Activated T-helper 1 cell treated with anti-CD3 and anti-CD28 coated beads, Interleukin-12 subunit alpha, Interleukin-12 subunit beta, Interleukin-2, Interleukin-4 antibody, amounts not matched to agents 30 ng/mL and 10 ng/mL and 1 ng/mL, durations not matched to agents 14 hours and 24 hours and 36 hours (primary cell): ENCODE measurements at places on chromosomes 3 and 15. TPM values are rescaled to one million over a fixed set of nuclear protein-coding genes. Genes with fewer than 3 reads are reported as not detected.

HRG gene
- not detected in 2 replicates for total RNA-seq

- H3K27me3 ChIP-seq, result no peaks in the 10 kb centered on the region
- H3K27ac ChIP-seq, result no peak overlapping the region
- no peaks in the 10 kb centered on the region for H3K4me1 ChIP-seq
- DNase-seq, result no peak
- no peaks in the 10 kb centered on the region for H3K36me3 ChIP-seq
Observed at GRCh38 chr3:89533275-89533674, 425.9 kb downstream of the EPHA3 start.

DNA sequence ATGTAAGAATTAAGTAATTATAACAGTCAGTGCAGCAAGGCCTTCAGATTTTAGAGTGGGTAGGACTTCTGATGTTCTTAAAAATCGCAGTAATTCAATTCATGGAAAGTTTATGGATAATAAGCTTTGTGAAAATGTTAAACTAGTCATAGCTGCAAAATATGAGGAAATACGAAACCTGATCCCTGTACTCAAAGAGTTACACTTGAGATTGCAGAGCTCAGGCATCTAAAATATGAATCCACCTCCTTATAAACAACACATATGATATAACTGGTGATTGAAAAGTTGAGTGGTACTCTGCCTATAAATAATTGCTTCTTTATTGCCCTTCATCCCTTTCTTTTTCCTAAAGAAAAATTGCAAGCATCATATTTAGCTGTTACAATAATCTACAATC lies 473.3 kb downstream of the OTOL1 start:
- H3K4me3 ChIP-seq, result no peak overlapping the region
- H3K36me3 ChIP-seq, result no peaks in the 10 kb centered on the region
- DNase-seq, result no peak
- H3K27ac ChIP-seq, result no peak overlapping the region

- no peaks in the 10 kb centered on the region for H3K36me3 ChIP-seq
- no peak for DNase-seq
- H3K4me3 ChIP-seq, result no peak overlapping the region
- H3K27me3 ChIP-seq, result peaks cover 61% of the 10 kb centered on the region
- H3K27ac ChIP-seq, result peak overlapping the region; percentile 58
- peaks cover 9% of the 10 kb centered on the region for H3K4me1 ChIP-seq
Observed at GRCh38 chr3:181712226-181712552, 464 bp downstream of the SOX2 start.

CLK3 gene
- 103 and 107 TPM in 2 replicates for total RNA-seq

- peaks cover 82% of the 10 kb centered on the region for H3K4me1 ChIP-seq
- peak overlapping the region; percentile 99 for H3K27ac ChIP-seq
- no peaks in the 10 kb centered on the region for H3K27me3 ChIP-seq
Observed at GRCh38 chr3:18712713-18713576, 287.8 kb upstream of the SATB1 start.

RBMS3 gene
- 3.4 and 3.7 TPM in 2 replicates for total RNA-seq

- no peak for DNase-seq
- H3K36me3 ChIP-seq, result no peaks in the 10 kb centered on the region
- H3K4me3 ChIP-seq, result no peak overlapping the region
Observed at GRCh38 chr3:115651599-115651998, 28.3 kb downstream of the GAP43 start.

GRCh38 chr3:30548600-30548999 lies 57.8 kb upstream of the TGFBR2 start:
- peaks cover 28% of the 10 kb centered on the region for H3K4me1 ChIP-seq
- H3K36me3 ChIP-seq, result peaks cover 2% of the 10 kb centered on the region
- H3K27me3 ChIP-seq, result peaks cover 3% of the 10 kb centered on the region
- peak; percentile 15 for DNase-seq
- H3K4me3 ChIP-seq, result no peak overlapping the region

KNG1 gene
- total RNA-seq, result not detected in 2 replicates

DNA sequence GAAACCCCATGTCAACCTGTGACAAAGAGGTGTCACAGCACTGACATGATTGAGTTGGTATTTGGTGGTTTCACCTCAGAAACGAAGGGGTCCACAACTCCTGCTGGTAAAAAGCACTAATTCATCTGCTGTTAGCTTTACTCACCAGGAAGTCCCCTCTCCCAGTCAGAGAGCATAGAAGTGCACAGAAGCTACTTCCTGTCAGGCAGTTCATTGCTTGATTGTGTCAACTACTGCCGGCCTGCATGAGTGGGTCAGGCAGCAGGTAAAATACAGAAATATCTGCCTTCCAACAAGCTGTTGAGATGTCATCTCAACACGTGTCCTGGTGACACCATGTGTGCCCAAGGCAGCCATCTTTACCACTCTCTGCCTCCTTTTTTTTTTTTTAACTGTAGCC lies 596.6 kb upstream of the NR2F2 start:
- DNase-seq, result no peak
- H3K4me1 ChIP-seq, result peaks cover 24% of the 10 kb centered on the region
- peaks cover 5% of the 10 kb centered on the region for H3K27me3 ChIP-seq
- H3K4me3 ChIP-seq, result no peak overlapping the region
- peaks cover 3% of the 10 kb centered on the region for H3K36me3 ChIP-seq

AP3B2 gene
- 0.21 TPM in 1 of 2 replicates, not detected in the other for total RNA-seq

DNA sequence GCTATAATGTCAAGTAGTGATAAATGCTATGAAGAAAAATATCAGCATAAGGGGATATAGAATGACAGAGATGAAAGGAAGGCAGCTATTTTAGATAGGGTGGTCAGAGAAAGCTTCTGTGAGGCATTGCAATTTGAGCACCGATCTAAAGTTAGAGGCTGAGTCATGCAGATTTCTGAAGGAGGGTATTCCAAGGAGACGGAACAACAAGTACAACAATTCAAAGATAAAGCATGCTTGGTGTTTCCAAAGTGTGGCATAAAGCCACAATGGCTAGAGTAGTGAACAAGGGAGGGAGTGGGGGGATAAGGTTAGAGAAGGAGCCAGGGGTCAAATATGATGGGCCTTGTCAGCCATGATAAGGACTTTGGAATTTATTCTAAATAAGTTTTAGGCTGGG lies 71.9 kb downstream of the PFN2 start:
- peaks cover 9% of the 10 kb centered on the region for H3K36me3 ChIP-seq
- DNase-seq, result no peak
- H3K4me3 ChIP-seq, result no peak overlapping the region
- H3K27me3 ChIP-seq, result no peaks in the 10 kb centered on the region
- H3K4me1 ChIP-seq, result peaks cover 6% of the 10 kb centered on the region
- H3K27ac ChIP-seq, result no peak overlapping the region

PODXL2 gene
- total RNA-seq, result 9.7 and 10.3 TPM in 2 replicates

TRH gene
- total RNA-seq, result not detected in 2 replicates

CPA3 gene
- total RNA-seq, result not detected in 2 replicates

- no peaks in the 10 kb centered on the region for H3K4me1 ChIP-seq
- no peaks in the 10 kb centered on the region for H3K36me3 ChIP-seq
- DNase-seq, result no peak
- H3K4me3 ChIP-seq, result no peak overlapping the region
- H3K27ac ChIP-seq, result no peak overlapping the region
Observed at GRCh38 chr3:99119385-99119784, 217.9 kb upstream of the DCBLD2 start.

DNA sequence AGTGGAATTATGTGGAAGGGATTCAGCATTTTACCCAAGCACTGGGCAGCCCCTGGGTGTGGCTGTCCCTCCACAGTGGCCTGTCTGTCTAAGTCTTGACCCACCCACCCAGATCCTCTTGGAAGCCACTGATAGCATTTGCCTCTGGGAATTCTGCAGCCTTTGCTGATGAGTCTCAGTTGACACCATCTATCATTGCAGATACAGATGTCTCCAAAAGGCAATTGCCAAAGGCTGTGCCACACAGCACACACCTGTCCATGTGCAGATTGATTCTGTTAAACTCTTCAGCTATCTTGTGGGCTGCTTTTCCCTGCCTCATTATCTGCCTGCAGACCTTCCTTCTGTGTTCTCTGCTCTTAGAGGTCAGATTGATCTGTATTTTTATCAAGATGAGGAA lies 18.1 kb downstream of the CX3CR1 start:
- peaks cover 85% of the 10 kb centered on the region for H3K4me1 ChIP-seq
- peaks cover 2% of the 10 kb centered on the region for H3K27me3 ChIP-seq
- no peak for DNase-seq
- peaks cover 14% of the 10 kb centered on the region for H3K36me3 ChIP-seq
- H3K27ac ChIP-seq, result no peak overlapping the region
- H3K4me3 ChIP-seq, result no peak overlapping the region

GOLGA6A gene
- total RNA-seq, result not detected in 2 replicates

FYTTD1 gene
- 59.0 and 77.2 TPM in 2 replicates for total RNA-seq

GRCh38 chr3:14277557-14277956 lies 98.9 kb downstream of the LSM3 start:
- no peaks in the 10 kb centered on the region for H3K27me3 ChIP-seq
- H3K4me3 ChIP-seq, result no peak overlapping the region
- no peak for DNase-seq
- no peak overlapping the region for H3K27ac ChIP-seq
- no peaks in the 10 kb centered on the region for H3K4me1 ChIP-seq

DNA sequence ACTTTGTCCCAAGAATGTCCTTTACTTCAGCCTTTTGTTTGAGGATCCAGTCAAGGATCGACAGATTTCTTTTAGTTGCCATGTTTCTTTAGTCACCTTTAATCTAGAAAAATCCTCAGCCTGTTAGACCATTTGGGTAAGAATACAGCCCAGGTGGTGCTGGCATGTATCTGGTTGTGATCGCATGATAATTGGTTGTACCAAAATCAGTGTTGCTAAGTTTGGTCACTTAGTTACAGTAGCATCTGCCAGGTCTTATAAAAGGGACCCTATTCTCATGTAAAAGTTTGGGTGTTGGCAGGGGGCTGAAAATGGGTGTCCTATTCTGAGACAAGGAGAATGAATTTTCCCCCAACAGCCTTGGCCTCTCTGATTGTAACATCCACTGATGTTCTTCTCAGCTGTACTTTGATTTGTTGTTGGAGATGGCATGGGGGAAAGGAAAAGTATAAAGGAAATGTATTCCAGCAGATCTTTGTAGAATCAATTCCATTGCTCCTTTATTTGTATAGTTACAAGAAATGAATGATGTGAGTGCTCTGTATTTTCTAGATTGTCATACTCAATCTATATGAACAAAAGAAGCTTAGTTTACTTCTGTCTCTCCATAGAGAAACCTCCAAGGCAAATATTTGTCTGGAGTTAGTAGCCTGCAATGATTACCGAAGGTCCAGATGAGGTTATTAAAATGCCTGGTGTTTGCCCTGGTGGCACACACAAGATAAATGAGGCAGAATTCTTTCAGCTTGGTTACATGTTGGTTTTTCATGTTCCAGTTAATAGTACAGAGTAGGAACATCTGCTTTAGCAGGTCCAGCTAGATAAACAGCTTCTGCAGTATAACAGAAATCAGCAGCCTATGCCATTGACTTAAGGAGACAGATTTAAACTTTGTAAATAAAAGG lies 65.7 kb downstream of the CMTM8 start:
- DNase-seq, result no peak
- peak overlapping the region; percentile 21 for H3K4me3 ChIP-seq
- H3K4me1 ChIP-seq, result peaks cover 79% of the 10 kb centered on the region
- peak overlapping the region; percentile 30 for H3K27ac ChIP-seq
- no peaks in the 10 kb centered on the region for H3K27me3 ChIP-seq
- peaks cover 16% of the 10 kb centered on the region for H3K36me3 ChIP-seq

DNA sequence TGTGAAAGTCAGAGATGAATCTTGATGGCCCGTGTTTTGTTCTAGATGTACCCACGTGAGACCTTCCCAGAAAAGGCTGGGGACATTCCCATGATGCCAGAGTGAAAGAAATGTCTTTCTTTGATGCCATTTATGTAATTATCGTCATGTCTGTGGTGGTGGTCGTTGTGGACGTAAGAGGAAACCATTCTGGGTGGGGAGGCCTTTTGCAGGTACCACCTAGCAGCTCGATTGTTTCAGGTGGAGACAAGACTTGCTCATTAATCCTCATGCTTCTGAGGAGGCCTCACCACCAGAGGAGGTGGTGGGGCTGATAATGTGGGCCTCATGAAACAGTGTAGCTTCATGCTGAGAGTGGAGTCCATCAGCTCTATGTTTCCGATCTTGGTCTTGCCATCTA lies 58.1 kb upstream of the USP3 start:
- peaks cover 4% of the 10 kb centered on the region for H3K27me3 ChIP-seq
- DNase-seq, result no peak
- H3K36me3 ChIP-seq, result no peaks in the 10 kb centered on the region
- no peak overlapping the region for H3K27ac ChIP-seq
- no peak overlapping the region for H3K4me3 ChIP-seq

IL5RA gene
- total RNA-seq, result 0.12 TPM in 1 of 2 replicates, not detected in the other

DNA sequence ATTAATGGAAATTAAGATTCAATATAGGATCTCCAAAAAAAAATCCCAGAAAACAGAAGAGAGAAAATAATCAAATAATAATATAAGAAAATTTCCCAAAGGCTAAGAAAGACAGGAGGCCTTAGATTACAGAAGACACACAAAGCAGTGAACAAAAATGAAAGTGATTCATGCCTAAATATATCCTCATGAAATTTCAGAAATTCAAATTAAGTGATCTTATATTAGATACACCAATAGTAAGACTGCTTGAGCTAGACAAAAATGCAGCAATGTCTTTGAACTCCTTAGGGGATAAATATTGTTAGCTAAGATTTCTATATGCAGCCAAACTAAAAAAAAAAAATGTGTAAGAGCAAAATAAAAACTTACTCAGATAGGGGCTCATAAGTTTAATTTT lies 44.6 kb upstream of the ARPP21 start:
- H3K27me3 ChIP-seq, result no peaks in the 10 kb centered on the region
- H3K27ac ChIP-seq, result no peak overlapping the region
- no peak overlapping the region for H3K4me3 ChIP-seq

GRCh38 chr3:140035871-140036270 lies 100.9 kb downstream of the CLSTN2 start:
- no peak for DNase-seq
- H3K27ac ChIP-seq, result no peak overlapping the region
- no peak overlapping the region for H3K4me3 ChIP-seq
- peaks cover 3% of the 10 kb centered on the region for H3K27me3 ChIP-seq
- no peaks in the 10 kb centered on the region for H3K4me1 ChIP-seq

DNA sequence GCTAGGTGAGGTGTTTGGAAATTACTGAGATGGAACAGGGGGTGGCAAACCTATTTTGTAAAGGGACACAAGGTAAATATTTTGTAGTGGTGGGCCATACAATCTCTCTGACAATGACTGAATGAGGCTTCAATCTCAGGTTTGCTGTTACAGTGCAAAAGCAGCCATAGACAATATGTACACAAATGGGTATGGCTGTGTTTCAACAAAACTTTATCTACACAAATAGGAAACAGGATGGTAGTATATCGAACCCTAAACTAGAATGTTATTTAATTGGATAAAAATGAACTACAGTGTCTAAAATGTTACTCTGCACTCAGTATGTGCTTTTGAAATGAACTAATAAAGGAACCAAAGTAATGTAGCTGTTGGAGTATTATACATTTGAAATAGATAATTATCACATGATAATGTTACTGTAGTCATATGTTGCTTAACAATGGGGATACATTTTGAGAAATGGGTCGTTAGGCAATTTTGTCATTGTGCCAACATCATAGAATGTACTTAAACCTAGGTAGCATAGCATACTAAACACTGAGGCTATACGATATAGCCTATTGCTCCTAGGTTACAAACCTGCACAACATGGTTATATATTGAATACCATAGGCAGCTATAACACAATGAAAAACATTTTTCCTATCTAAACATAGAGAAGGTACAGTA lies 495.2 kb upstream of the TBL1XR1 start:
- no peaks in the 10 kb centered on the region for H3K27me3 ChIP-seq
- DNase-seq, result no peak
- H3K27ac ChIP-seq, result no peak overlapping the region
- H3K4me3 ChIP-seq, result no peak overlapping the region
- H3K4me1 ChIP-seq, result no peaks in the 10 kb centered on the region
- no peaks in the 10 kb centered on the region for H3K36me3 ChIP-seq

- no peaks in the 10 kb centered on the region for H3K27me3 ChIP-seq
- no peak for DNase-seq
- H3K27ac ChIP-seq, result peak overlapping the region; percentile 74
- peaks cover 44% of the 10 kb centered on the region for H3K36me3 ChIP-seq
- H3K4me1 ChIP-seq, result peaks cover 51% of the 10 kb centered on the region
Observed at GRCh38 chr3:16400106-16400931, 113.2 kb downstream of the RFTN1 start.

GRCh38 chr3:141127344-141128125 lies 76.4 kb downstream of the SPSB4 start:
- no peak for DNase-seq
- no peak overlapping the region for H3K27ac ChIP-seq
- no peaks in the 10 kb centered on the region for H3K36me3 ChIP-seq
